RPMI8226 (cell line): ENCODE measurements at places on chromosomes 5 and 9.

- peak; percentile 27 for DNase-seq
Observed at GRCh38 chr9:70578720-70579119, 164.3 kb upstream of the KLF9 start.

DNA sequence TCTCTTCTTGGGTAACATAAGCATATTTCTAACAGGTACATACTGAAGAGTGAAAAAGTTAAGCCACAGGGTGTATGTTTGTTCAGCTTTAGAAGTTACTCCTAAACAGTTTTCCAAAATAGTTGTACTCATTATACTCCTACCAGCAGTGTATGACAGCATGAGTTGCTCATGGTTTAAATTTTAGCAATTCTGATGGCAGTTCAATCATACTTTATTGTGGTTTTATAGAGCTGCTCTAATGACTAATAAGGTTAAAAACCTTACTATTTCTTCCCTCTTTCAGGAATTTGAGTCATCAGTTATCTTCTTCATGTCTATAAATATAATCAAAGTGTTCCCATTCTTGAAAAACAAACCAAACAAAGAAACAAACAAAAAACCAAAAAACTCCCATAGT lies 81.5 kb downstream of the CAAP1 start:
- no peak for DNase-seq

GRCh38 chr5:148381906-148382305 lies 1.9 kb upstream of the FBXO38 start:
- DNase-seq, result no peak

- no peak for DNase-seq
Observed at GRCh38 chr5:17879276-17879675, 245.0 kb downstream of the TAF11L14 start.

- peak; percentile 63 for DNase-seq
Observed at GRCh38 chr5:56814361-56814962, 887 bp upstream of the MAP3K1 start.

DNA sequence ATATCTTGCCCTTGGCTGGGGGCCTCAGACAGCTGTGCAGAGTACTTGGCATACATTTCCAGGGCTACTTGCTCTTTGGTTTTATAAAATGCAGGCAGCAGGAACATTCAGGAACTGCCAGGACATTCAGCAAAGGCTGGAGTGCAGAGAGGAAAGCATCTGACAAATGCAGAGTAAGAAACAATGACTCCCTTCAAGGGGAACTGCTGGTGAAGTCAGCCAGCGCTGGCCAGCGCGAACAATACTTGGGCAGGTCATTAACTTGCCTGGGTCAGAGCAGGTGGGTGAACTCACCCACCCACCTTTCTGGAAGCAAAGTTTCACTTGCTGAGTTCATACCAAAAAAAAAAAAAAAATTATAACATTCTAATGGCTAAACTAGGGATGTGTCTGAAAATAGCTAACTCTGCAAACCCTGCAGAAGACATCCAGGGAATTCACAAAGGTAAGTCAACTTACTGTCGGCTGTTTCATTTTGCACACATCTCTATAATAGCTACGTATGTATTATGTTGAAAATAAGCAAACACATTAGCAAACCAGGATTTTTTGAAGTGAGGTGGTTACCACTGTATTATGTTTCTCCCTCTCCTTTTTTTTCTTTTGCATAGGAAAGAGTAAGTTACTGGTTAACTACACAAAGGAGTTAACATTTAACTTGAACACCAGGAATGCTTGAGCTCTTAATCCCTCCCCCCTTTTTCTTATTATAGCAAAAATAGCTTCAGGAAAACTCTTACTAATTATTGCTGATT lies 152.2 kb downstream of the GLIS3 start:
- DNase-seq, result no peak

GRCh38 chr5:142366007-142366406 lies 41.2 kb upstream of the SPRY4 start:
- no peak for DNase-seq

DNA sequence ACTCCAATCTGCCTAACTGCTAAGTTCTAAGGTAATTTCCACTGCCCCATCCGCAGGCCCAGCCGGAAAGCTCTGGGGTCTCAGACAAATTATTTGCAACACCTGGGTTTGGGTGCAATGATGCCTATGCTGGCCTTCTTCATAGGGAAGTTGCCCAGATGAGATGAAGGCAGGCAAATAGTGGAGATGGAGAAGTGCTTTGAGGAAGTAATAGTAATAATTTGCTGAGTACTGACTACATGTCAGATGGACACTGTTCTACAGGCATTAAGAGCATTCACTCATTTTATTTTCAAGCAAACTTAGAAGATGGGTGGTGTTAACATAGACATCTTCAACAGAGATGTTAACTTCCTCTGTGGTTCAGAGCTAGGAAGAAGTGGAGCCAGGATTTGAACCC lies 3.8 kb downstream of the PCDH12 start:
- no peak for DNase-seq

- no peak for DNase-seq
Observed at GRCh38 chr9:8371686-8372085, 572.1 kb upstream of the DMAC1 start.

GRCh38 chr9:98627296-98627695 lies 81.4 kb downstream of the GABBR2 start:
- no peak for DNase-seq

- no peak for DNase-seq
Observed at GRCh38 chr5:78803353-78803752, 154.8 kb upstream of the LHFPL2 start.

DNA sequence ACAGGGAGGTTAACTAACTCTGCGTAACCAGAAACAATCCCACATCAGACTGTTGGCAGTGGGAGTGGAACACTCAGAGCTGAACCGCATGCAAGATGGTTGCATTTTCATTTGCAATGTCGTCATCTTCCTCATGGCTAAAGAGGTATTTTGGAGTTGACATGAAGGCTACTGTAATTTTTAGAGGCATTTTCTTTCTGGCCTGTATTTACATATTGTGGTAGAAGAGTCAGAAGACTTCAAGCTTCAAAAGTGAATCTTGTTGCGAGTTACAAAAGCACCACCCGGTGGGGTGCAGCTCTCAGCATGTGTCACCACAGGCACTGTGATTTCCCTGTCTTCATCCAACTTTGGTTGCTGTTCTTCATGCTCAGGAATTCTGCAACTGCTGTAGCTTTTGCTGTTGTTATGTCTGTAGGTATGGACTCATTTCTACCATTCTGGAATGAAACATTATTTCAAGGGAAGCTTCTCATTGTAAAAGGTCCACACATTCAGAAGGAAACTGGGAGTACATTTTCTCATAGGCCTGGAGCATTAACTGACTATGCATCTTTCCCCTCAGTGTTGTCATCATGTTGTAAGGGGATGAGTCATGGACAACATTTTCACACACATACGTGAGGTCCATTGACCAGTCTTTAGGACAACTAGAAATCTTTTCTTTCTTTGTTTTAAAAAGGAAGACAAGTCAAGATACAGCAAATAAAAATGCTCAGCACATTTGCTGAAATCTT lies 35.4 kb upstream of the GDNF start:
- no peak for DNase-seq

DNA sequence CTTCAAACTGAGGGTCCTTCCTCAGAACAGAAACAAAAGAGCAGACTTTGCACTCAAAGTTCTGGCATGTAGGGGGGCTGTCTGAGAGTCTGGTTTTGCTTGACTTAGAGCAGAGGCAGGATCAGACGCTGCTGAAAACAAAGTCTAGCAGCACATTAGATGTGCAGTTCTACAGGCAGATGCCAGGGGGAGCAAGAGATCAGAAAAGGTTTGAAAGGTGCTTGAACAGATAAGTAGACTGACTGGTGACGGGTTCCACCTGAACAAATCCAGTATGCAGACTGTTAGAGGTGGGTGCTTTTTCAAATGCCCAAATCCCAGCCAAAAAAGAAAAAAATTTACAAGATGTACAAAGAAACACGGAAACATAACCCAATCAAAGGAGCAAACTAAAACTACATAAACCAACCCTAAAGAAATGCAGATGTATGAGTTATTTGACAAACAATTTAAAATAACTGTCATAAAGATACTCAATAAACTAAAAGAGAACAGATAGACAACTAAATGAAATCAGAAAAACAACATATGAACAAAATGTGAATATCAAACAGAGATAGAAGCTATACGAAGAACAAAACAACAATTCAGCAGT lies 194.7 kb upstream of the FREM1 start:
- DNase-seq, result peak; percentile 49

- DNase-seq, result no peak
Observed at GRCh38 chr5:110288766-110289511, 437.5 kb downstream of the TMEM232 start.

- DNase-seq, result no peak
Observed at GRCh38 chr9:118991366-118992285, 377.6 kb downstream of the BRINP1 start.

DNA sequence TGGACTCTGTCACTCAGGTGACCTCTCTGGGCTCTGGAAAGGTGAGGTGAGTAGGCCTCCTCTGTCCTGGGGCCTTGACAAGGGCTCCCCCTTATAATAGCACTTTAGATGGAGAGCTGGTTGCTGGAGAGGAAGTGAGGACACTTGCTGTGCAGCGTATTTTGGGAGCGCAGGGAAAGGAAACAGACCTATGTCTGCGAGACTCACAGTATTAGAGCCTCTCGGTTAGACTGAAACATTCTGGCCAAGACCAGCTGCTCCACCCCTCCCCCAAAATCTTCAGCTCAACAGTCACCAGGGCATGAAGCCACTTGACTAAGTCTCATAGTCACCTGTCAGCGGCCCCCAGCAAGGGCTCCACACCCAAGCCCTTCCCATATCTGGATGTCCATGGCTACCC lies 213.6 kb downstream of the AGTPBP1 start:
- no peak for DNase-seq

DNA sequence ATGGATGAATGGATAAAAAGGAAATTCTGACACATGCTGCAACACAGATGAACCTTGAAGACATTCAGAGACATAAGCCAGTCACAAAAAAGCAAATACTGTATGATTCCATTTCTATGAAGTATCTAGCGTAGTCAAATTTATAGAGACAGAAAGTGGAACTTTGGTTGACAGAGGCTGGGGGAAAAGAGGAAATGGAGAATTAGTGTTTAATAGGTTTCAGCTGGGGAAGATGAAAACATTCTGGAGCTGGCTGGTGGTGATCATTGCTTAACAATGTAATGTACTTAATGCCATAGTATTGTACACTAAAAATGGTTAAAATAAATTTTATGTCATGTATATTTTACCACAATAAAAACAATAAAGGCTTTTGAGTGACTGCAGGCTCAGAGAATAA lies 24.2 kb downstream of the PPIC start:
- DNase-seq, result no peak

DNA sequence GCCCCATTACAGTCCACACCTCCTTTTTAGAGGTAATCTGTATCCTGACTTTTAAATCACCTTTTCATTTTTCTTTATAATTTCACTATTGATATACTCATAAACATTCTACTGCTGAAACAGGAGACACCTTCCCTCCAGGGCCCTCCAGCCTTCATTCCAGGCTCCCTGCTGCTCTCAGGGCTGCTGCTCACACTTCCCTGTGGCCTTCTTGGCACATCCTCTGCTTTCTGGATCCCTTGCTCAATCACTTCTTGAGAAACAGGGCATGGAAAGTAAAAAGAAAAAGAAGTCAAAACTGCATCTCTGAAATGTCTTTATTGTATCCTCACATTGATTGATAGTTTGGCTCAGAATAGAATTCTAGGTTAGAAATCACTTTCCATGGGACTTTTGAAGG lies 19.3 kb upstream of the WNT8A start:
- no peak for DNase-seq

- DNase-seq, result no peak
Observed at GRCh38 chr9:12822111-12822510, 47.3 kb downstream of the LURAP1L start.

GRCh38 chr5:148805326-148806290 lies 20.8 kb upstream of the ADRB2 start:
- DNase-seq, result peak; percentile 66
